ENCODE measurements at places on chromosomes 11 and 22. TPM values are rescaled to one million over a fixed set of nuclear protein-coding genes. Genes with fewer than 3 reads are reported as not detected.
A peak's percentile ranks its signal among the peaks of the same experiment; 100 is the strongest.

- DNase-seq = no peak
Measured at GRCh38 chr11:78424334-78425270, 7.0 kb upstream of the GAB2 start.

GRCh38 chr11:78038697-78039313, 15.7 kb upstream of the KCTD14 start:
- no peak for DNase-seq

C11orf87 gene
- 0.46 TPM for total RNA-seq

- DNase-seq = peak; percentile 1
Measured at GRCh38 chr11:2779499-2779980, 79.7 kb upstream of the KCNQ1OT1 start.

APBB1 gene
- 43.6 TPM for total RNA-seq

DNA sequence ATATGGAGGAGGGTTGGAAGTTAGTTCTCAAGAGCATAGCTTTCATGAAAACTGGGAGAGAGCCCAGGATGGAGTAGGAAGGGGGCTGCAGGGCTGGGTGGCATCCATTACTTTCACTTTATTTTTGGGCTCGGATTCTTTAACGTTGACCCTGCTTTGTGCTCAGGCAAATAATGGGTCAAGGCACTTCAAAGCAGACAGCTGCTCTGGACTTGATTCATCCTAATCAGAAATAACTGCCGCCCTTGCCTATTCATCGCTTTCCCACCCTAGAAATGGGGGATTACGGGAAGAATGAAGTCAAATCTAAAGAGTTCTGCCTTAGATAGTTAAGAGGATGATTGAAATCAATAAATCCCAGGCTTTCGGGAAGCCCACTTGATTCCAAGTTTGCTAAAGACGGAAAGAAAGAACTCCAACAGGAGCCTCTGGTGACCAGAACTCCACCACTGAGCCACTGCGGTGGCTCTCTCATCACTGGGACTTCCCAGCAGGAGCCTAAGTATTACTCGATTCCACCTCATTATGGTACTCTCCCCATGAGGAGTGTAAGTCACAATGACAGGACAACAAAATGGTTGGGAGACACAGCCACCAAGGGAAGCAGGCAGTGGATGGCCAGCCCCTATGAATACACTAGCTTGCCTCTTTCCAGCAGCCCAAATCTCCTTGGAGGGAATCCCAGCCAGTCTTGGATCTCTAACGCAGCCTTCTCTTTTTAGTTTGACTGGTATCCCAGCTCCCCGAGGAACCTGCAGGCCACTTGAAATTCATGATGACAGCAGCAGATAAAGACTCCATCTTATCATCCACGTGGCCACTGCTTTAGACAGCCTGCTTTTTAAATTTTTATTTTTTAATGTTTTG, 815.5 kb downstream of the NTM start:
- no peak for DNase-seq

Measured in endothelial cell (in vitro differentiated cells).